ENCODE measurements at places on chromosomes 1 and 21.

DNA sequence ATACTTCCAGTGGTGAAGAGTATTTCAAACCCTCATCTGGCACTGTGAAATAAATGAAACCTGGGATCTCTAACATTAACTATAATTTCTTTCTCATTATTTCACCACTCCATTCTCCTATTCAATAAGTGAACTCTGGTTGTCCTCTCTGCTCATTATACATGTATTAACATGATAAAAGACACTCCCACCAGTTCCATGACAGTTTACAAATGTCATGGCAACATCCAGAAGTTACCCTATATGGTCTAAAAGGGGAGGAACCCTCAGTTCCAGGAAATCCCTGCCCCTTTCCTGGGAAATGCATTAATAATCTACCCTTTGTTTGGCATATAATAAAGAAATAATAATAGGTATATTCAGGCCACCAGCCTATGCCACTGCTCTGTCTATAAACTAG, 62.7 kb upstream of the BRINP3 start:
- DNase-seq = no peak

DNA sequence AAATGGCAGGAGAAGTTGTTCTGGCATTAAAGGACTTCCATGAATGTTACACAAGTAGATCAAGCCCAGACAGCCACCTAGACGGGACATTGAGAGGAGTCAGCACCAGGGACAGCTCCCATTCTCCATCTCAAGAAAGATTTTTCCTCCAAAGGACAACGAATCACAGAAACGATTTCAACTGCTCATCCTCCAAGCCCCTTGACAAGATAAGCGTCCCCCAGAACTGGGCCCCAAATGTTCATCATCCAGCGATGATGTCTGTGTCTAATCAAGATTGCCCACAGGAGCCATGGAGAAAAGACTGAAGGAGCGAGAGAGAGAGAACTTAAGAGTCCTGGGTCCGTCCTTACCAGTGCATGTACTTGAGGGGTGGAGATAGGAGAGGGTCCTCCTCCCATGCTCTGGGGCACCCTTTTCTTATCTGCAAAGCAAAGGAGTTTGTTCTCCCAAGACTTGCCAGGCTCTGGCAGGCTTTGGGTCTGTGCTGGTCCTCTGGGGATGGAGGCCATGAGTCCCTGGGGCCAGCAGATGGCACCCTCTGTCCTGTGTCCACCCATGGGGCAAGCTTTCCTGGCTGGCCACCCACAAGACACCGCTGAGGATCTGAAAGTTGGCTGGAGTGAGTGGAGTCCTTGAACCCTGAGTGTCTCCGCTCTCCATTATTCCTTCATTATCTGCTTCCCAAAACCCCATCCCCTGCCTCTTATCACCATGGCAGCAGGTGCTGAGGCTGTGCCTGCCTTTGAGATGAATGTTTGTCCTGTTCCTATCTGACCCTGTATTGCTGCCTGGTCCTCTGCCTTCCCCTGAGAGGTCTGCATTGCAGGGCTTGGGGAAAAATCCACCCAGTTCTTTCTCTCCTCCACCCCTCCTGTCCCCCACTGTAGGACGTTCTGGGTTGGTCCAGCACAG, 164.6 kb downstream of the ACTL8 start:
- DNase-seq = peak; percentile 5

GRCh38 chr1:86409416-86410021, 13.4 kb upstream of the ODF2L start:
- DNase-seq = no peak

- DNase-seq = no peak
These were observed 83.9 kb downstream of the ADAMTS1 start for GRCh38 chr21:26761174-26761915.

- no peak for DNase-seq
These were observed 64.4 kb downstream of the HMGB4 start for GRCh38 chr1:33928251-33928650.

- DNase-seq = no peak
These were observed 41.8 kb upstream of the LRRC52 start for GRCh38 chr1:165501970-165502348.

DNA sequence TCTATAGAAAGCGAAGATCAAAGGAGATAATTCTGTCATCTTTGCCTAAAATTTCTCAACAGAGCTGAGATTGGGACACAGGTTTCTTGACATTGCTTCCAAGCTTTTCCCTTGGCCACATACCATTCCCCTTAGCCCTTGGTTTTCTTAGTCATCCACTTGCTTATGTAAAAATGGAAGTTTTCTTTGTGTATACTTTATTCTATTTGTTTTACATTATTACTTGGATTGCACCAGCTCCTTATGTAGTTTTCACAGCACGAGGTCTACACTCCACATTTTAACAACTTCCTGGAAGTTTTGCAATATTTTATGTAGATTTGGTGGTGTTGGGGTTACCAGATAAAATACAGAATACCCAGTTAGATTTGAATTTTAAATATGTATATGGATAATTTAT, 129.8 kb downstream of the PLA2G4A start:
- no peak for DNase-seq

DNA sequence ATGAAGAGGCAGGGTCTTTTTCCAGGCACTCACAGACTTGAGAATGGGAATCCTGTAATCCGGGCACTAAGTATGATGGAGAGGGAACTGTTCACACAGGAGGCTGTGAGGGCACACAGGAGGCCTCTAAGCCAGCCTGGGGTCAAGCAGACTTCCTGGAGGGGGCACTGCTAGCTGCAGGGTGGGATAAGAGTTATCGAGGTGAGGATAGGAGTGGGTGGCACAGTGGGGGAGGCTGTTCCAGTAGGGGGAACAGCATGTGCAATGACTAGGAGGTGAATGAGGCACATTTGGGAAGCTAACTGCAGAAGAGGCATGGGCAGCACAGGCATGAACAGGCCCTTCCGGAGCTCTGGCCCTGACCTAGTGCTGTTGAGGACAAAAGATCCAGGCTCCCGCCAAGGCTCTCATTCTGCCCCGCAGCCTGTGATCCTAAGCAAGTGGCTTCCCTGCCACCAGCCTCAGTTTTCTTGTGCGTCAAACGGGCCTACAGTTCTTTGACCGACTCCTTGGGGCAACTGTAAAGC, 216.7 kb downstream of the TRABD2B start:
- DNase-seq = no peak

- DNase-seq = no peak
These were observed 16.1 kb upstream of the DPYD start for GRCh38 chr1:97936976-97937375.

DNA sequence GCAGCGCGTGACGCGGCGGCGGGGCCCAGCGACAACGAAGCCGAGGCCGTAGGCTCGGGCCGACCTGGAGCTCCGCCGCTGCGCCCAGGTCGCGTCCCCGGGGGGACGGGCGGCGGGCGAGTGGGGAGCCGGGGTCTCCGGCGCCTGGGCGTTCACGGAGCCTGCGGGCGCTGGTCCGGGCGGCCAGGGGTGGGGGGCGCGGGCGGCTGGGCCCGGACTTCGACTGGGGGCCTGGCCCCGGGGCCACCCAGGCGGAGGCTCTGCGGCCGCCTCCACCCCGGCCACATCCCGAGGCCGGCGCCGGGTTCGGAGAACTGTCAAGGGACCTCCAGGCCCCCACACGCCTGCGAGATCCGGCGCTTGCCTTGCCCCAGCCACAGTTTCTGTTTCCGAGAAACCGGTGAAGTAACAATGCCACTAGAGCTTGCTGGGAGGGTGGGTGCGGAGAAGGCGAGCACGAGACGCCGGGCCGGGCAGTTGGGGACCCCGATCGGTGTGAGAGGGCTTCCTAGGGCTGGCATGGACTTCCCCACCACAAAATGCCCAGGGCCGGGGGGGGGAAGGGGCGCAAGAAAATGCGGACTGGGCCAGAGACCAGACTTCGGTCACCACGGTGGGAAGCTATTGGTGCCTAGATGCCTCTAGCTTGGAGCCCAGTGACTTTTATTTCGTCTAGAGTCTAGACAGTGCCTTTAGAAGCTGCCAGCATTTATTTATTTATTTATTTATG, 501 bp downstream of the FBXO6 start:
- DNase-seq = peak; percentile 68

- no peak for DNase-seq
These were observed 36.8 kb upstream of the SCAF4 start for GRCh38 chr21:31768710-31769109.

DNA sequence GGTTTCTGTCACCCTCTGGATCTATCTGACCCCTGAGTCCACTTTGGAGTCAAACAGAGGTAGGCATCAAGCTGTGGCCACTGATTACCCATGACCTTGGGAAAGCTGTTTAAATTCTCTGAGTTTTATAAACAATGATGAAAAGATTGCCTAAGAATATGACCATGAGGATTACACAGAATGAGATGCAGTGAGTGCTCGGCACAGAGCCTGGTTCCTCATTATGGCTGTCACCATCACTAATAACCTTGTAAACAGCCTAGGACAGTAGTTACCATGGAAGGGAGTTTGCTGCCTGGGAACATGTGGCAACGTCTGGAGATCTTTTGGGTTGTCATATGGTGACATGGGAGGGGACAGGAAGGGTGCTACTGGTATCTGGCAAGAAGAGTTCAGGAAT, 248.3 kb upstream of the KAZN start:
- DNase-seq = no peak

GRCh38 chr1:46008585-46008984, 123.8 kb downstream of the PIK3R3 start:
- DNase-seq = no peak

- no peak for DNase-seq
These were observed 44.9 kb upstream of the EFHD2 start for GRCh38 chr1:15364740-15365139.

DNA sequence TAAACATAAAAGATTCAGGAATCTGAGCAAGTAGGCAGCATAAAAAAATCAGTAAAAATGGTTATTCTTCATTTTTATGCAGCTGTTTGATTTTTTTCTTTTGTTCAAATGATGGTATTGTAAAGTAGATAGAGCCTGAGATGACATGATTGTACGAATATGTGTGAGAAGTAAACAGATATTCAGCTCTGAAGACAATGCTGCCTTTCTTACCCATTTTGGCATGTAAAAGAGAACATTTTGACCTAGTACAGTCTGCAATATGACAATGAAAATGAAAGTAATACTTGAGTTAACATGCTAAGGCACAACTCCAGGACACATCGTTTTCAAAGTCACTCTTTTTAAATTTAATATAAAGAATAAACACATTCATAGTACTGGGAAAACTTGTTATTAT, 95.7 kb upstream of the NCAM2 start:
- DNase-seq = no peak

DNA sequence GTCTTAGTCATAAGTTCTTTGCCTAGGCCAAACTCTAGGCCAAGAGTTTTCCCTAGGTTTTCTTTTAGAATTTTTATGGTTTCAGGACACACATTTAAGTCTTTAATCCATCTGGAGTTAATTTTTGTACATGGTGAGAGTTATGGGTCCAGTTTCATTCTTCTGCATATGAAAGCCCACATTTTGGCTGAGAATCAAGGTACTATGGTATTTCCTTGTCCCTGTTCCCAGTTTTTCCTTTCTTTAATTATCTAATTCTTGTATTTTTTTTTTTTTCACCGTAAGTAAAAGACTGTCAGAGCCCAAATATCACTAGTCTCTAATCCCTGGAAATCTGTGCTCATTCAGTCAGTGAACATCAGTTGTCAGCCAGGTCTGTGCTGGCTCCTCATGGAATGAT, 105.4 kb downstream of the MAP3K21 start:
- DNase-seq = no peak

GRCh38 chr1:26684763-26685508, 10.9 kb upstream of the ARID1A start:
- DNase-seq = no peak

GRCh38 chr1:92961896-92962752, 862 bp upstream of the DIPK1A start:
- DNase-seq = peak; percentile 59

- no peak for DNase-seq
These were observed 28.0 kb downstream of the LYPLAL1 start for GRCh38 chr1:219201656-219202055.

DNA sequence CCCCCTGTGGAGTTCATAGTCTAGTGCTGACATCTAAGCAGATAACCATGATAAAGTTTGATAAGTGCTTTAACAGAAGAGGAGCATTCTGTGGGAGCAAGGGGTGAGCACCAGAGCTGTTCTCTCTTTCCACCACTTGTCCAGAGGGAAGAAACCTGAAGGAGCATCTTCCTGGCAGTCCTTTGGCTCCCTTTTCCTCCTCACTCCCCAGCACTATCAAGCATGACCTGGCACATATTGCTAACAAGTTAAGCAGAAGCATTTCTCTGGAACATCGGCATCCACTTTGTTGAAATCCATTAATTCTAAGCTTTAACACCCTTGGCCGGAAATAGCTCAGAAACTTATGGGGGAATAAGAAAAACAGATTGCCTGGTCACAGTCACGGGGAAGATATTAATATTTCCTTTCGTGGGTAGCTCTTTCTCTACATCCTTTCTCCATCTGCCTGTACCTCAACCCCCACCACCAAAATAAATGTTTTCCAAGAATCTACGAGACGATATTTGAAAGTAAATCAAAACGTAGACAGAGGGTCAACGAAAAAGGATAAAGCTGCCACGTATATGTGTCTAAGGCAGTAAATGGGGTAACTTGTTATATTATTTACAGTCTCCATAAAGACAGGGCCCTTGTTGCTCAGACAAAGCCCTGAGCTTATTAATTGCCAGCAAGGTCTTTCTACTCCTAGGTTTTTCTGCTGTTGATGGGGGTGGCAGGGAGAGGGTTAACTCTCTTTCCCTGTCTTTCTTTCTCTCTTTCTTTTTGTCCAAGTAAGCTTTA, 351.4 kb downstream of the NUF2 start:
- no peak for DNase-seq

- no peak for DNase-seq
These were observed 148.1 kb upstream of the CTTNBP2NL start for GRCh38 chr1:112247961-112248360.

DNA sequence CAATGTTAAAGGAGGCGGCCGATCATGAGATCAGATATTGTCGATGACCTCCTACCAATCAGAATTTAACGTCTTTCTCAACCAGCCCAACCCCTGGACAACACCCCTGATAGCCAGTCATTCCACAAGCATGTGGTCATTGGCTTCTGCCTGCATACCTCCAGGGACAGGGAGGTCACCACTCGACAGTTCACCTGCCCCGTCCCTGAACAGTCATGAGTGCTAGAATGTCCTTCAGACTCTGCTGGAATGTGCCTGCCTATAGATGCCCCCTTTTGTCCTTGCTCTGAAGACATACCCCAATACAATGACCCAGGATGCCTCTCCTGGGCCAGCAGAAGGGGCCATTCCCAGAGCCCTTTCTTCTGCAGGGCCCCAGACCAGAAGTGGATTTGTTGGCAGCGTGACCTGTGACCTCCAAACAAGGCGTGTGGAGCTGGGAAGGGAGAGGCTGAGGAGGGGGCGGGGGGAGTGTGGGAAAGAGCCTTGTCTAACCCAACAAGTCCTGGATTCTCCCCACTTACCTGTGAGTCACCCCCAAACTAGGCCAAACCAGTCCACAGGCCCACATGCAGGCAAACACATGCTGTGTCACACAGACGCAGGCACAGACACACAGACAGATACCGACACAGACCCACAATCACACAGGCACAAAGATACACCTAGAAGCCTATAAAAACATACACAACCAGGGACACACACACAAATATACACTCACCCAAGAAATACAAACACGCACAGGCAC, 2.2 kb downstream of the CRYBG2 start:
- DNase-seq = no peak

DNA sequence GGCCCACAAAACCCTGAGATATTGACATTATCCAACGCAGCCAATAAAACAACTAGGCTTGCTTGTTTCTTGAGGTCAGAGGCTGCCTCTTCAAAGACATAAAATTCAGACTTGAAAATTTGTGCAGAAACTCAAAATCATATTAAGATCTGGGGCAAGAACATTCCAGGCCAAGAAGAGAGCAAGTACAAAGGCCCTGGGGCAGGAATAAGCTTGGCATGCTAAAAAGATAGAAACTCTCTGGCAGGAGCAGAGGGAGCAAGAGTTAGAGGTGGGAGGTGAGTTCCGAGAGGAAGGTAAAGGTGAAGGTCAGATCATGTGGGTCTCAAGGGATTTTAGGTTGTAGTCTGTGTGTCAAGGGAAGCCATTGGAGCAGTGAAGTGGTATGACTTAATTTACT, 8.8 kb upstream of the IGSF3 start:
- no peak for DNase-seq
